ENCODE measurements at places on chromosomes 16 and 17. TPM values are rescaled to one million over a fixed set of nuclear protein-coding genes. Genes with fewer than 3 reads are reported as not detected.

DNA sequence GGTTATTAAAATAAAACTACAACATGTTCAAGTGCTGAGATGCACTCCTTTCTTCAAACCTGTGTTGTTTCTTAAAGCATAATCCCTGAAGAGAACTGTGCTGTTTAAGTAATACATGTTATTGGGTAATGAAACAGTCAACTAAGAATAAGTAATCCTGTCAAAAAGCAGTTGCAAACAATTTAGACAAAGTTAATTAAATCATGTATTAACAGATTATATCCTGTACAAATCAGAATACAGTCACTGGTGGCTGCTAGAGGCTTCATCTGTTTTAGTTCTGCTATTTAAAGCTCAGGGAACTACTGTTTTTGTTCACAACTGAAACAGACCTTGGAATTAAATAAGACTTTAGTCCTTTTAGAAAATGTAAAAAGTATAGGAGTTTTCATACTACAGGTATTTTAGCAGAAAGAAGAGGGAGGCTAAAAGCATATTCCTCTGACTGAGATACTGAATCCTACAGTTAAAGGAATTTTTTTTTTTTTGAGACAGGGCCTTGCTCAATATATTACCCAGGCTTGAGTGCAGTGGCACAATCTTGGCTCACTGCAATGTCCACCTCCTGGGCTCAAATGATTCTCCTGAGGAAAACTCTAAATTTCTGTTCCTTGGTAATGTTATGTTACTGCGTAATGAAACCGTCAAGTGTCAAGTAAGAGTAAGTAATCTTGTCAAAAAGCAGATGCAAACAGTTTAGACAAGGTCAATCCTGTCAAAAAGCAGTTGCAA is 27.3 kb upstream of the ITGA2B start:
- peaks cover 7% of the 10 kb centered on the region for H3K4me1 ChIP-seq
- no peaks in the 10 kb centered on the region for H3K27me3 ChIP-seq
- H3K4me3 ChIP-seq = no peak overlapping the region

- no peak overlapping the region for H3K27ac ChIP-seq
- peaks cover 12% of the 10 kb centered on the region for H3K36me3 ChIP-seq
- no peaks in the 10 kb centered on the region for H3K27me3 ChIP-seq
- no peak overlapping the region for H3K4me3 ChIP-seq
These were observed 7.4 kb upstream of the MRPL12 start for GRCh38 chr17:81695801-81696200.

DNA sequence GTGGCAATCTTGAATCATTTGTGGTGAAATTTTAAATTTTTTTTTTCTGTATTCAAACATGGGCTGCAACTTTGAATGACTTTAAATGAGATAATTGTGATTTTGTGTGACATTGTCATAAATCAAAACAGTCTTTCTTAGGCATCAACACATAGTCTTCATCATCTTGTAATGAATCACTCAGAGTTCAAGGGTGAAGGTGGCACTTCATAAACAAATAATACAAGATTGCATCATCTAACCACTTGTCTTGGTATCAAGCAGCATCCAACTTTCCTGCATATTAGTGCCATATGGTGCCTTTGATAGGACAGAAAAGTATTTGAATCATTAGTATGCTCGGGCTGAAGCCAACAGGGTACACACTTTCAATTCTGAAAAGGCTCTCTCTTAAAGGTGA is 392.4 kb upstream of the GOT2 start:
- H3K4me1 ChIP-seq = no peaks in the 10 kb centered on the region
- H3K27me3 ChIP-seq = no peaks in the 10 kb centered on the region
- no peak overlapping the region for H3K27ac ChIP-seq
- no peak for DNase-seq
- H3K4me3 ChIP-seq = no peak overlapping the region

DNA sequence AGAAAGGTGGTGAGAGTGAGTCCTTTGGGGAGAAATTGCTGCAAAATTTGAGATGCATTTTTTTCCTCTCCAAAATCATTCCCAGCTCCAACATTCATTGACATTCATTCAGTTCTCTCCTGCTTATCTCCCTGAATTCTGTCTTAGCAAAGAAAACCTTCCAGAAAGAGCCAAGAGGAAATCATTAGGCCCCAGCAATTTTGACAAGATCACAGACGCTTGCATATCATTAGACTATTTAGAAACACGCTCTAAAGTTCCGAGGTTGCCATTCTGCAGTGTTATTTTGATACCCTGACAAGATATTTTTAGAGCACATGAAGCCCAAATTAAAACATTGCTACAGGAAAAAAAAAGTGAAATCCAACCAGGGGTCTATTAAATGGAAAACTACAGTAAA is 9.6 kb upstream of the CHCT1 start:
- no peak for DNase-seq
- H3K4me1 ChIP-seq = no peaks in the 10 kb centered on the region
- H3K4me3 ChIP-seq = no peak overlapping the region
- no peaks in the 10 kb centered on the region for H3K27me3 ChIP-seq
- H3K36me3 ChIP-seq = no peaks in the 10 kb centered on the region
- H3K27ac ChIP-seq = no peak overlapping the region

DNA sequence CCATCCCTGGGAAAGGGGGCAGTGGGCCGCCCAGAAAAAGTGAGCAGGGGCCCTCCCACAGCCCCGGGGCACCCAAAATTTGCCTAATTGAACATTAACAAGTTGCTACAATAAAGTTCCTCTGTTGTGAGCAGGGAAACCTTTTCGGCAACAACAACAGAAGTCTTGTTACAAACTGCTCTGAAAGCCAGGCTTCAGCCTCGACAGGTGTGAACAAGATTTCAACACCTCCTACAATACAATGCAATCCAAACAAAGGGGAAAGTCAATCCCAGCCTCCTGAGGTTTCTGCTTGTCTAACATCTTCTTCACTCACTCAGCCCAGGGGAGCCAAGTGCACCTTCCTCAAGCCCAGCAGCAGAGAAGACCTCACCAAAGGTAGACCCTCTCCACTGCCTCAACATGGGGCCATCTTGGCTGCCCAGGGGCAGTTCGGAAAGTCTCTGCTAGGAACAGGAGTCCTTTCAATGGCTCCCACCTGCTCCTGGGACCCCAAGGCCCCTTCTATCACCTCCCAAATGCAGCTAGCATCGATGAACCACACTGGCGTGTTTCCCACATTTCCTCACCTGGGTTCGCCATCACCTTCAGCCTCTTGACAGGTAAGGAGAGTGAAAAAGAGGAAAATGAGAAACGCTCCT is 19.1 kb downstream of the ZFHX3 start:
- no peak overlapping the region for H3K27ac ChIP-seq
- H3K4me1 ChIP-seq = peaks cover 2% of the 10 kb centered on the region
- peaks cover 11% of the 10 kb centered on the region for H3K27me3 ChIP-seq
- H3K4me3 ChIP-seq = no peak overlapping the region

- H3K4me1 ChIP-seq = no peaks in the 10 kb centered on the region
- no peak overlapping the region for H3K4me3 ChIP-seq
- H3K27me3 ChIP-seq = peaks cover 37% of the 10 kb centered on the region
- H3K36me3 ChIP-seq = no peaks in the 10 kb centered on the region
- no peak overlapping the region for H3K27ac ChIP-seq
- DNase-seq = peak; percentile 4
These were observed 379.8 kb downstream of the UTP18 start for GRCh38 chr17:51640108-51640622.

DNA sequence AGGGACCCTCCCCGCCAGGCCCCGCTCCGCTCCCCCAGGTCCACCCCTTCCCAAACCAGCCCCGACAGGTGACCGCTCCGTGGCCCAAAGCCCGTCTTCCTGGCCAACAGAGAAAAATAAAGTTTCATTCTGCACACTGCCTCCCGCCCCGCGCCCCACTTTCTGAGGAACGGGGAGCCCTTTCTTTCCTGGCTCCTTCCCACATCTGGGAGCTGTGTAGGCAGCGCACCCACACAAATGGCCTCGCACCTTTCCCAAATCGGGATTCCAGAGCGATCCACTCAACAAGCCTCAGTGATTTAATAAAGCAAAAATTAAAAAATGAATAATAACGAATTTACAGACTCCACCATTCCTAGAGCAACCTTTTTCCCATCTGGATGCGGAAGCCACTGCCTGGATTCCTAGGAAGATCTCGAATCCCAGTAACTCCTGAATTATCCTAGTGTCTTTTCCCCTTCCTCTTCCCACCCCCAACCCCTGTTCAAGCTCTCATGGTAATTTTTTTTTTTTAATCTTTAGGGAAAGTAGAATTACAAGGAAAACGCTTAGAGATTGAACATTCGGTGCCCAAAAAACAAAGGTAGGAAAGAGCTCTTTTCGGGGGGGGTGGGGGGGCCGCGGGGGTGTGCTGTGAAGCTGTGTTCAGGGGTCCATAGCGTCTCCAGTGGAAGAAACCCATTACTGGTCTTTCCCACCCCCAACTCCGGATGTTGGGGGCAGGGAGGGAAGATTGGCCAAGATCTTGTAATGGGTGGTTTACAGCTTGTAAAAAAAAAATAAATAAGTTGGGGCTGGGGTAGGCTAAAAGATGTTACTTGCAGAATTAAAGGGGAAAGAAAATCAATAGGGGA is 1.6 kb downstream of the IGF2BP1 start:
- H3K27me3 ChIP-seq = peaks cover 100% of the 10 kb centered on the region
- no peak overlapping the region for H3K27ac ChIP-seq

- no peaks in the 10 kb centered on the region for H3K27me3 ChIP-seq
- H3K27ac ChIP-seq = no peak overlapping the region
- H3K4me3 ChIP-seq = no peak overlapping the region
- H3K4me1 ChIP-seq = peaks cover 9% of the 10 kb centered on the region
- H3K36me3 ChIP-seq = no peaks in the 10 kb centered on the region
These were observed 63.9 kb downstream of the MYO1D start for GRCh38 chr17:32813021-32813420.

GRCh38 chr17:80164185-80164584 is 5.6 kb upstream of the CARD14 start:
- DNase-seq = no peak
- no peak overlapping the region for H3K27ac ChIP-seq
- H3K4me1 ChIP-seq = no peaks in the 10 kb centered on the region
- no peaks in the 10 kb centered on the region for H3K36me3 ChIP-seq
- peaks cover 14% of the 10 kb centered on the region for H3K27me3 ChIP-seq

DNA sequence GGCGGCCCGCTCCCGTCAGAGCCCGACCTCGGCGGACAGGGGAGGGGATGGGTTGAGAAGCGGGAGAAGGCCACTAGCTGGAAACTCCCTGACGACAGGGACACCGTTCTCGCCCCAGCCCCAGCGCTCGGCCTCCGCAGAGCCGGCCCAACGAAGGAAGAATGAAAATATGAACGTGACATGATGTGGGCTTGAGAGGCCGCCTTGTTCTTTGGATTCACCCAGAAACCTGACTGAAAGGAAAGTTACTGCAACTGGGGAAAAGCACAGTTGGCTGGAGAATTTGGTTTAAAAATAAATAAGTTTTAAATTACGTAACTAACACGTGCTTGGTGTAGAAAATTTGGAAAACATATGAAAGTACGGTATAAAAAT is 21.1 kb downstream of the NPTX1 start:
- H3K36me3 ChIP-seq = peaks cover 8% of the 10 kb centered on the region
- peak overlapping the region; percentile 98 for H3K27ac ChIP-seq
- DNase-seq = peak; percentile 60
- H3K4me3 ChIP-seq = peak overlapping the region; percentile 92

- H3K36me3 ChIP-seq = peaks cover 33% of the 10 kb centered on the region
- H3K4me1 ChIP-seq = peaks cover 2% of the 10 kb centered on the region
- DNase-seq = no peak
- H3K27me3 ChIP-seq = no peaks in the 10 kb centered on the region
- no peak overlapping the region for H3K4me3 ChIP-seq
- no peak overlapping the region for H3K27ac ChIP-seq
These were observed 10.7 kb downstream of the UTP4 start for GRCh38 chr16:69143116-69143515.

- peaks cover 6% of the 10 kb centered on the region for H3K4me1 ChIP-seq
- H3K36me3 ChIP-seq = peaks cover 4% of the 10 kb centered on the region
- peak overlapping the region; percentile 29 for H3K27ac ChIP-seq
- H3K4me3 ChIP-seq = no peak overlapping the region
These were observed 23.1 kb downstream of the PDIA2 start for GRCh38 chr16:305916-306626.

GRCh38 chr16:78930561-78930960 is 670.0 kb downstream of the MAF start:
- no peak overlapping the region for H3K27ac ChIP-seq
- H3K4me1 ChIP-seq = no peaks in the 10 kb centered on the region
- no peaks in the 10 kb centered on the region for H3K27me3 ChIP-seq
- H3K4me3 ChIP-seq = no peak overlapping the region
- peaks cover 5% of the 10 kb centered on the region for H3K36me3 ChIP-seq
- no peak for DNase-seq

DNA sequence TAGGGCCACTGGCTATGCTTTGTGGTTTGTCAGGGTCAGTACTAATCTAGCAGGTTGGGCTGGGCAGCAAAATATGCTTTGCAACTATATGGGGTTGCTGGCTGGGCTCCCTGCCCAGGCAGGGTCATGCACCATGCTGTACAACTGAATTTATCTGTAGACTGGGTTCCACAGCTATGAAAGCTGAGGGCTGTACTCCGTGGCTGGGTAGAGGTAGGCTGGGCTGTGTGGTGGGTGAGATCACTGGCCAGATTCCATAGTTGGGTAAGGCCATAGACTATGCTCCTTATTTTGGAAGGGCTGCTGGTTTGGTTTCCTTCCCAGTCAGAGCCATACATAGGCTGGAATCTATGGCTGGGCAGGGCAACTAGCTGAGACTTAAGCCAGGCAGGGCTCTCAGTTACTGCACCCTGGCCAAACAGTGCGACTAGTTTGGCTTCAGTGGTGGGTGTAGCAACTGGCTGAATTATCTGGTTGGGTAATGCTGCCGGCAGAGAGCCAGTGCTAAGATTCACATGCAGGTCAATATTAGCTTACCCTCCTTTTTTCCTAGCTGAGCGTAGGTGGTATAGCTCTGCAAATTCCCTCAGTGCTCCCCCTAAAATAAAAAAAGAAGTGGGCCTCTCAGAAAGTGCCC is 769.1 kb upstream of the CDH8 start:
- H3K4me3 ChIP-seq = no peak overlapping the region
- no peak overlapping the region for H3K27ac ChIP-seq
- no peaks in the 10 kb centered on the region for H3K4me1 ChIP-seq
- DNase-seq = no peak

DNA sequence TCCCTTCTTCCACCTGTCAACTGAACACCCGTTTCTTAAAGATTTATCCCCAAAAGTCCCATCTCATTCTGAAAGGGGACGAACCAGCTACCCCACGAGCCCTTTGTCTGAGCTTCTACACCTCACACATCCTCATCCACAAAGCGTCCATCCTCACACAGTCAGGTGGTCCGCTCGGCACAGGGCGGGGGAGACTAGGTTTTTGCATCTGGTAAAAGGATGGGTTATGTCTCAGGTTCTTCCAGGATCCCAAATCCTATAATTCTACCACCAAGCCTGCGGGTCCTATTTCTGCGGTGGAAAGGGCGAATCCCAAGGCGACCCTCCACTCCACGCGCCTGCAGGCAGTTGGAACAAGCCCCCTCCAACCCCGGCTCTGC is 458 bp downstream of the GFOD2 start:
- no peaks in the 10 kb centered on the region for H3K36me3 ChIP-seq
- H3K27ac ChIP-seq = peak overlapping the region; percentile 95
- DNase-seq = peak; percentile 21

GRCh38 chr17:77869665-77870132 is 88.8 kb upstream of the TNRC6C start:
- peaks cover 41% of the 10 kb centered on the region for H3K4me1 ChIP-seq
- no peak overlapping the region for H3K4me3 ChIP-seq
- no peak overlapping the region for H3K27ac ChIP-seq
- H3K27me3 ChIP-seq = no peaks in the 10 kb centered on the region
- no peaks in the 10 kb centered on the region for H3K36me3 ChIP-seq

- no peak for DNase-seq
- H3K36me3 ChIP-seq = no peaks in the 10 kb centered on the region
- H3K4me1 ChIP-seq = no peaks in the 10 kb centered on the region
- no peak overlapping the region for H3K4me3 ChIP-seq
- no peak overlapping the region for H3K27ac ChIP-seq
These were observed 87.1 kb upstream of the HS3ST2 start for GRCh38 chr16:22726868-22727267.

Gene APOBR
- 5.4 TPM for total RNA-seq

Gene SPNS2
- 0.43 TPM for total RNA-seq

Gene NLRC3
- 12.3 TPM for total RNA-seq

Gene CD300LG
- total RNA-seq = not detected

Gene IL17C
- not detected for total RNA-seq

Gene CAPN15
- total RNA-seq = 91.3 TPM
